ENCODE measurements at places on chromosomes 6 and 20. TPM values are rescaled to one million over a fixed set of nuclear protein-coding genes. Genes with fewer than 3 reads are reported as not detected.

MCCD1 gene
- not detected for total RNA-seq

GRCh38 chr20:62470001-62470400 is 5.8 kb downstream of the GATA5 start:
- no peak for DNase-seq

DNA sequence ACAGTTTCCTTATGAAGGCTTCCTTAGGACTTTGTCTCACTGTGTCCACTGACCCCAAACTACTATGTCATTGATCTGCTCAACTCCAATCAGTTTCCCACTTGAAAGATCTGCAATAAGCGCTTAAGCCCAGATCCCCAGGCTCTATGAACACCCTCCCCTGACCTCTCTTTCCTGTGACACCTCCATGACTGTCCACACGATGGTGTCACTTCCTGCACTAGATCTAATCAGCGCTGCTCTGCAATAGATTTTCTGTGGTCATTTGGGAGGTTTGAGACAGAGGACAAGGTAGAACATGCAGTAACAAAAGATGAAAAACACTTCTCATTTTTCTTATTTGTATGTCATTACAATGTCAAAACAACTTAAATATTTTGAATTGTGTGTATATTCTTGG is 304.6 kb upstream of the AGPAT4 start:
- DNase-seq = no peak

GRCh38 chr6:109471105-109471810 is 11.8 kb downstream of the ZBTB24 start:
- DNase-seq = no peak

GRCh38 chr6:17039266-17039665 is 62.6 kb upstream of the STMND1 start:
- no peak for DNase-seq

DNA sequence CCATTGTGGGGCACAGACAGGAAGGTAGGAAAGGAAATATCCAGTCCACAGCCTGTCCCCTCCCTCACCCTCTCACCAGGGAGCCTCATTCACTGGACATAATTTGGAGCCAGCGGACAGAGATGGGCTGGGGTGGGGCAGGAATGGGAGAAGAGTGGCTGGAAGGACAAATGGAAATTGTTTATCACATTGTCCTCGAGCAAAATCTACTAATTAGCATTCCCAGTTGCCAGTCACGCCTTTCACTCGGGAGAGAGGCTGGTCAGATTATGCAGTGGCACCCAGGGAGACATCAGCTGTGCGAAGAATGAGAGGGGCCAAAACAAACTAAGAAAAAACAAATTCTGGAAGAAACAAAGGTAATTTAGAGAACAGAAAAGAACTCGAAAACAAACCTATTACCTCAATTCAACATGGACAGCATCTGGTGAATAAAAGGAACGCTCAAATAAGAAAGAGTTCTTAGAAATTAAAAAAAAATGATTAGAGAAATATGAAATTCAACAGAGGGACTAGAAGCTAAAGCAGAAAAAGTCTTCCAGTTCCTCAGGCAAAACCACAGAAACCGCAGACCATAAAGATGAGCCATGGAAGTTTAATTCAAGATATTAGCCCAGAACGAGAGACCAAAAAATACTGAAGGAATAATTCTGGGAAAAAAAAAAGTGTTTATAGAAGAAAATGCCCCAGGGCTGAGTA is 108.5 kb upstream of the RALGAPA2 start:
- no peak for DNase-seq

DNA sequence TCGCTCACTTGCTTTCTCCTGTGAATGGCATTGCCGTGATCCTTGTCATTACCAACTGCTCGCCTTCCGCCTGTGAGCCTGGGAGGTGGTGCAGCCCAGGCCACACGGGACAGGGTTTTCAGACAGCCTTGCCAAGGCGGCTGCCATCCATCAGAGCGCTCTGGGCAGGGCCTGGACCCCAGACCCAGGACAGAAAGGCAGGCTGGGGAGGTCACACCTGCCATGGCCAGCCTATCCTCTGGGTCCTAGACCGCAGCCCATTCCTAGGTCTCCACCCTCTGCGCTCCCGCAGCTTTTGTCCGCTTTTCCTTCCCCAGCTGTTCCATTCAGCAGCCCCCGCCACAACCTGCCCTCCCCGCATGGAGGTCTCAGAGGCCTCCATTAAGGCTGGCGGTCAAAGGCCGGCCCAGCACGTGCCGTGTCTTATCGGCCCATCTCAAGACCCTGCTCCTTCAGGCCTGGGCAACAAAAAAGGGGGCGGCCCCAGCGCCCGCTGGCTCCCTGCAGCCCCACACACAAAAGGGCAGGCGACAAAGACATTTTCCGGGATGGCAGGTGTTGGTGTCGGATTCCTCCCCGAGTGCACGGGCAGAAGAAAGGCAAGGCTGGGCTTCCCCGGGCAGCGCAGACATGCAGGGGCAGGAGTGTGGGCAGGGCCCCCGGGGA is 28.1 kb downstream of the INSM1 start:
- no peak for DNase-seq

DNA sequence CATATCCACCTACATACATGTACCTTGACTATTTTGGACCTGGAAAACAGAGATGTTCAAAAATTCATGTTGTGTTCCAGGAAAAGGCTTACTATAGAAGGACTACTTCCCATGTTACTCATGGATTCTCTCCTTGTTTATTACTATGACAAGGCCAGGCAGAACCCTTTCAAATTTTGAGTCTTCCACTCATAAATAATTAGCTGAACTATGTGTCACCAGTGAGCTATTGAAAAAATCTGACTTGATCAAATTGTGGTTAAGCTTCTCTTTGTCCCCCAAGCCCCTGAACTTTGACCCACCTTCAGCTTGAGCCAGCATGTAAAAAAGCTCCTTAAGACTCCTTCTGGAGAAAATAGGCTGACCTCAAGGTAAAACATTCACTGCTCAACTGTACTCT is 1142.8 kb upstream of the EYS start:
- no peak for DNase-seq

DNA sequence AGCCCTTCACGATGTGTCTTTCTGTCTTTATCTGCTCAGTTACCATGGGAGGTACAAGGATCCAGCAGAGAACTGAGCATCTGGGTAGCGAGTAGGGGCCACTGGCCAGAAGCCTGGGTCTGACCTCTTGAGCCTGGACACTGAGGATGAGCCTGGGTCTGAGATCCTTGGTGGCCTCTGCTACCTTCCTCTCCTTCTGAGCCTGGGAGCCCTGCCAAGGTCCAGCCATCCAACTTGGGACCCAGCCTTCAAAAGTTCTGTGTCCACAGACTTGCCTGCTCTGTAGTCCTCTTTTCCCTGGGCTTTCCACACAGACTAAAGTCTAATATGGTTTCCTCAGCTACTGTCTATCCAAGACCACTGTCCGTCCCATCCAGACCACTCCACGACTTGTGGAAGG is 60.2 kb upstream of the NAA20 start:
- DNase-seq = no peak

Data from urinary bladder (tissue), 4 donors.